ENCODE measurements at places on chromosomes 16 and 17.

GRCh38 chr16:65659758-65660157, 537.9 kb upstream of the CDH11 start:
- no peak for DNase-seq

DNA sequence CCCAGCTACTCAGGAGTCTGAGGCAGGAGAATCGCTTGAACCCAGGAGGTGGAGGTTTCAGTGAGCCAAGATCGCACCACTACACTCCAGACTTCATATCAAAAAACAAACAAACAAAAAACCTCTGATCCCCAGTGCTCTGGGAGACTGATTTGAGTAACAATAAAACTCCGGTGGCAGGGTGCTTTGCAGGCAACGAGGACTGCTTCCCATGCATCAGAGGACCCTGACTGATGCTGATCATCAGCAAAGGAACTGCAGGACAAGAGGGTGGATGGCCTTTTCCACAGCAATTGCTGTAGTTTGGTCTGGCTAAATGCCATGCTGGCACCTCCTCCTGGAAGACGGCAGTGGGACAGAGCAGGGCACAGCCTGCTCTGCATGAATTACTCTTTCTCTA, 6.4 kb upstream of the SLC39A11 start:
- DNase-seq, result no peak

DNA sequence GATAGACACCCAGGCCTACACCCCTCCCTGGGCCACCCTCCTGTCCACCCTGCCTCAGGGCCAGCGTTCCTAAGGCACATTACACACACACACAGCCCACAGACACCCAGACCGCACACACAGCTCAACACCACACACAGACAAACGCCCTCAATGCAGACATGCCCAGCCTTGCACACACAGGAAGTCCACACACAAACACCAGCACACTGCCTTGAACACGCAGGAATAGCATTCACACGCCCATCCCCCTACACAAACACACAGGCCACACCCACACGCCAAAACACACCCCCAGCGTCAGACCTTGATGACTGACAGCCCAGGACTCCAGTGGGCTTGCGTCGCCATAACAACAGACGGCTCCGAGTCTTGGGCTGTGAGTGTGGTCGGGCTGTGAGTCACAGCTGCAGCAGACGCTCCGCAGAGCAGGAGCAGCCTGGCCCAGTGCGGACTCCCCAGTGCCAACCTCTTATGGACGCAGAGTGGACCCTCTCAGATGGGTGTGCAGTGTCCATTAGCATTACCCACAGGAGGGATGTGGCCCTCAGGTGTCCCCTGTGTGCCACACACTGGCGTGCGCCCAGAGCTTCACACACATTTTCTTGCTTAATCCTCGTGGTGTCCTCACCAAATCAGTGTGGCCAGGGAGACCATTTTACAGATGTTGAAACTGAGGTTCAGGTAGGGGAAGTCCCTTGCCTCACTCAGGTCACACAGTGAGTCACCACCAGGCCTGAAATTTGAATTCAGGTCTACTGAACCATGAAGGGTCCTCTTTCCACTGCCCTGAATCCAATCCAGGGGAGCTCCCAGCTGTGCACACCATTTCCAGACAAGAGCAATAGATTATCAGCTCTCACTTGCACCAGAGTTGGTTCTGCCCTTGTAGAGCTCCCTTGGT, 17.8 kb upstream of the RAI1 start:
- peak; percentile 75 for DNase-seq

GRCh38 chr16:9845661-9846361, 336.4 kb downstream of the GRIN2A start:
- DNase-seq, result no peak

- DNase-seq, result no peak
Measured at GRCh38 chr16:4415538-4416199, 727 bp downstream of the CORO7 start.

- no peak for DNase-seq
Measured at GRCh38 chr16:77434022-77434529, 758 bp downstream of the ADAMTS18 start.

DNA sequence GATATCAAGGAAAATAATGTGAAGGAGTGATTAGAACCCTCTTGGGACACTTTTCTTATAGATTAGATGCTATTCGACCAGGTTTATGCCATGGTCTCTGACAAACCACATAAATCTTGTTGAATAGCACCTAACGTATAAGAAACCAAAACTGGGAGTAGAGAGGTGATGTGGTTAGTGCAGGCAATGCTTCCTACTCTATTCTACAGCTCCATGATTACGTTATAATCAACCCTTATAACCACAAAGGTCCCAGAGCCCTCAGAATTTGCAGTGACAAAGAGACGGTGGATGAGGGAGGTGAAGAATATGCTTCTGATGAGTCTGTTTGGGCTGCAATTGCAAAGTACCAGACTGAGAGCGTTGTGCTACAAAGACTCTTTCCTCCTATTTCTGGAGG, 78.4 kb downstream of the ARHGAP44 start:
- no peak for DNase-seq

- no peak for DNase-seq
Measured at GRCh38 chr17:51045621-51046020, 75.0 kb downstream of the SPAG9 start.

DNA sequence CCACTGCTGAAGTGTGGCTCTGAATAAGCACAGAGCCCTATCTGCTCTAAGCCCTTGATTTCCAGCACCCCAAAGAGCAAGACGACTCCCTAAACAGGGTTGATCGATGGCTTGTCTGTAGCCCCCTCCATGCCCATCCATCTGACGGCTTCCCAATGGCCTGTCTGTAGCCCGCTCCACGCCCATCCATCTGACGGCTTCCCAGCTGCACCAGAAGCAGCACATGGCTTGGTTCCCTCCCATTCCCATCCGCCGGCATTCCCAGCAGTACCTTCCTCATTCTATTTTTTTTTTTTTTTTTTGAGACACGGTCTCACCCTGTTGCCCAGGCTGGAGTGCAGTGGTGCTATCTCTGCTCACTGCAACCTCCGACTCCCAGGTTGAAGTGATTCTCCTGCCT, 64.5 kb downstream of the RBFOX3 start:
- no peak for DNase-seq

DNA sequence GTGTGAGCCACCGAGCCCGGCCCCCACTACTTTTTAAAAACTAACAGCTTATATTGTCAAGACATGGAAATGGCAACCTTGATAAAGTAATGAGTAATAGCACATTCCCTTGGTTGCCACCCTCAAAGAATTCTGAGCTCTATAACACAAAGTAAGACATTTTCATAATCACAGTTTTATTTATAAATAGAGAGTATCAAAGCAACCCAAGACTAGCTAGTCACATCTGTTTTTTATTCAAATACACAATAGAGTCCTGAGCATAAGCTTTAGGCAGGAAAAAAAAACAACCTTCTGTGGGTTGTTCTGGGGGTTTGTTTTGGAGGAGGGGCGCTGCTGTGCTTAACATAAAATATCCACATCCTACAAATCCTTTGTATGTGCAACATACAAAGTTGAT, 68.7 kb downstream of the CEP95 start:
- DNase-seq, result no peak

- no peak for DNase-seq
Measured at GRCh38 chr17:42682722-42683403, 532 bp downstream of the CNTNAP1 start.

- DNase-seq, result no peak
Measured at GRCh38 chr17:64783031-64783461, 120.9 kb upstream of the SMURF2 start.

DNA sequence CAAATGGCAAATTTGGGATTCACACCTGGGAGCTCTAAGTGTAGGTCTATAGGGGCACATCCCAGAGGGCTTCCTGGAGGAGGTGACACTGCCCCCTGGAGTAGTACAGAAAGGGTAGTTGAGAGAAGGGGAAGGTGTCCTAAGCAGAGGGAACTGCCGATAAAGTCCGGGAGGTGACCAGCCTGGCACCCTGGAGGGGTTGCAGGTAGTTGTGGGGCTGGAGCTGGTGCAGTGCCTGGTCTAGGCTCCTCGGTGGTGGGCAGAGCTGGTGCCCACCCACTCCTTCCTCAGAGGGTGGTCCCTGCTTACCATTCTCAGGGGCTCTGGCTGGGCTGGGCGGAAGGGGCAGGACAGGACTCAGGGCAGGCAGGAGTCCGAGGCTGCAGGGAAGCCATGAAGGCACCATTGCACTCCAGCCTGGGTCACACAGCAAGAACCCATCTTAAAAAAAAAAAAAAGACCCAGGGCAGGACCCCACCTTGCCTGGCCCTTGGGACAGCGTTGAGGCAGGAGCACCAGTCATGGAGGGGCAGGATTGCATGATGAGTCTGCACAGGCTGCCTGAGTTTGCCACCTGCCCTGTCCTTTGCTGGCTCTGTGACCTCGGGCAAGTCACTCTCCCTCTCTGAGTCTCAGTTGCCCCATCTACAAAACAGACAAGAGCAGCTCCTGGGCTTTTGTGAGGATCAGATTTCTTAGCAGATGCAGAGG, 43.8 kb downstream of the LAT start:
- DNase-seq, result no peak

GRCh38 chr17:32158870-32159585, 16.7 kb downstream of the RHOT1 start:
- DNase-seq, result no peak

DNA sequence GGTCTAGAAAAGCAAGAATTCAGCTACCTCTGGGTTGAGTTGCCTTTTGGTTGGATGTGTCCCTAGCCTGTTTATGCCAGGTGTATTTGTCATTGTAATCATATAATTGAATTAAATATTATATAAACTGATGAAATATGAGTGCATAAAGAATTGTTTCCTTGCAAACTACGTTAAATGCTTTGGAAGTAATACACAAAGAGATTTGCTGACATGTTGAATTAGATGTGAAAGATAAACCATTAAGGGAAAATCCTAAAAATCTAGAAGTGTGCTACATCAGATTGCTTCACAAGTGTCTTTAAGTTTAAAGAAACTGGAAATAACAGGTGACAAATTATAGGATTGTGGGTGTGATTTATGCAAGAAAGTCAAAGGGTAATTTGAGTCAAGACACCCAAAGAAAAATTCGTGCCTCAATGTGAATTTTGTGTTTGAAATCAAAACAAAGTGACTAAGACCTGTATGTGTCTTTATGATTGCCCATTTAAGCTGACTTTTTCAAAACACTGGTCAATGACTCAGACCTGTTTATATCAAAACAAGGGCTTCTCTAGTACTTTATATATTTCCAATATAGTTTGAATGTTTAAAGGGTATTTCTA, 5.1 kb upstream of the PYY start:
- DNase-seq, result no peak

DNA sequence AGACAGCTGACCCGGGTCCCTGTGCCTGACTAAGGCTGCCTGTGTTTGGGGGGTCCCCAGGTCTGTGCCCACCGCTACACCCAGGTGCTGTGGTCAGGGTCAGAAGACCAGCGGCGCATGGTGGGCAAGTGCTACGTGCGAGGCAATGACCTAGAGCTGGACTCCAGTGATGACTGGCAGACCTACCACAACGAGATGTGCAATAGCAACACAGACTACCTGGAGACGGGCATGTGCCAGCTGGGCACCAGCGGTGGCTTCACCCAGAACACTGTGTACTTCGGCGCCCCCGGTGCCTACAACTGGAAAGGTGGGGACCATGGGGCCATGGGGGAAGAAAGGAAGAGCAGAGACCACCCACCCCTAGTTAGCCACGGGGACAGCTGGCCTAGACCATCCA, 12.1 kb downstream of the ITGA3 start:
- DNase-seq, result no peak

DNA sequence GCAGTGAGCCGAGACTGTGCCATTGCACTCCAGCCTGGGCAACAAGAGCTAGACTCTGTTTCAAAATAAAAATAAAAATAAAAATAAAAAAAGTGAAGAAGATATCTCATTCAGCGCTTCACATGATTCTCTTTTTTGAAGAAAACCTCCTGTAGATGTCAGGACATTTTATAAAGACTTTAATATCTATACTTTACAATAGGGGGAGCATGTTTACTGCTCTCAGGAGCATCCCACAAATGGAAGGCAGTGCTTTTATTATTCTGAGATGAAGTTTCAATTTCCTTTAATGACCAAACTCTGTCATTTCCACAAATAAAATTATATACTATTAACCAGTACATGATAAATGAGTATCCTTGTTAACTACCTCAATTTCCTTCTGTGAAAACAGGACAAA, 118.7 kb upstream of the MYOCD start:
- DNase-seq, result no peak

- DNase-seq, result no peak
Measured at GRCh38 chr17:48639136-48639535, 13.0 kb upstream of the HOXB9 start.

DNA sequence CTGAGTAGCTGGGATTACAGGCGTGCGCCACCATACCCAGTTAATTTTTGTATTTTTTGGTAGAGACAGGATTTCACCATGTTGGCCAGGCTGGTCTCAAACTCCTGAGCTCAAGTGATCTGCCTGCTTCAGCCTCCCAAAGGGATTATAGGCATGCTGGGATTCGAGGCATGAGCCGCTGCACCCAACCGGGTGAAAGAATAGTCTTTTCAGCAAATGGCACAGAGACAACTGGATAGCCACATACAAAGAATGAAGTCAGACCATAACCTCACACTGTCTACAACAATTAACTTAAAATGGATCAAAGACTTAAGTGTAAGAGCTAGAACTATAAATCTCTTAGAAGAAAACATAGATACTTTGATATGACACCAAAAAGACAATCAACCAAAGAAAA, 67.6 kb downstream of the TBC1D16 start:
- DNase-seq, result no peak

DNA sequence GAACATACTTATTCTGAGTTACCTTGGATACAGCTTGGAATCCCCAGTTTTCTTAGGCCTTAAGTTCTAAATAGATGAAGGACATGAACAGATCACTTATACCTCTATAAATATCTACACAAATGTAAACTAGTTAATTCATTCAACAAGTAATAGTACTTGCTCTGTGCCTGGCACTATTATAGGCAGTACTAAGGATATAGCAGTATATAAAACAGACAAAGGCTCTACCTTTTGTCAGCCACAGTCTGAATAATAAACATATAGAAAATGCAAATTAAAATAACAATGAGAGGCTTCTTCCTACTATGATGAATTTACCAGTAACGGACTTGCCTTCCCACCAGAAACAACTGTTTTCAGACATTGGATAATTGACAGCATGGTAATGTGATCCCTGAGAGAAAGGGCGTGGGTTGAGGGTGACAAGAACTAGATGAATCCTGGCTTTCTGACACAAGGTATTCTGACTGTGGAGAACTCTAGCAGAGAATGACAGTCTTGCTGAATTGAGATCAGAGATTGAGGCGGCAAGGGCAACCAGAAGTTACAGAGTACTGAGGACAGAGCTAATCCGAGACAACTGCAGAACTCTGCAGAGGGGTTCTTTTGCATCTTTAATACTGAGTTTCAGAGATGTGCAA, 170.5 kb downstream of the TANC2 start:
- DNase-seq, result no peak

GRCh38 chr17:38663964-38664644, 10.7 kb downstream of the EPOP start:
- no peak for DNase-seq

DNA sequence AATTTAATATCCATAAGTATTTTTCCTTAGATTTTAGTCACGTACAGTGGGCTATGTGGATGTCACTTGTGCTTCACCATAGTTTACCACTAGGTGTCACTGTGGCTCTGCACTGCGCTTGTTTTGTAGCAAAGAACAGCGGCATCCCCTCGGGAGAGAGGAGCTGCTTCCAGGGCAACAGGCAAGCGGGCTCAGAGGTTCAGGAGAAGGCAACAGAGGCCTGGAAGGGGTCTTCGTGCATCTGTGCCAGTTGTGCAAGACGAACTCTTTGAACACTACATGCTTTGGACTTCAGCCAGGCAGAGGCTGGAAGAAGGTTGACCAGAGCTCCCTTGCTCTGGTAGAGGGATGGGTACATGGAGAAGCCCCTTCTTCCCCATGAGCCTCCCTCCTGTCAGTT, 20.6 kb downstream of the CYB561 start:
- DNase-seq, result peak; percentile 38

GRCh38 chr16:5296176-5296575, 198.6 kb upstream of the EEF2KMT start:
- no peak for DNase-seq
